Right renal cortex interstitium (tissue), 3 donors: ENCODE measurements at places on chromosomes 12 and 14.

- no peak for DNase-seq
These were observed 8.6 kb downstream of the TMEM179 start for GRCh38 chr14:104595911-104596450.

DNA sequence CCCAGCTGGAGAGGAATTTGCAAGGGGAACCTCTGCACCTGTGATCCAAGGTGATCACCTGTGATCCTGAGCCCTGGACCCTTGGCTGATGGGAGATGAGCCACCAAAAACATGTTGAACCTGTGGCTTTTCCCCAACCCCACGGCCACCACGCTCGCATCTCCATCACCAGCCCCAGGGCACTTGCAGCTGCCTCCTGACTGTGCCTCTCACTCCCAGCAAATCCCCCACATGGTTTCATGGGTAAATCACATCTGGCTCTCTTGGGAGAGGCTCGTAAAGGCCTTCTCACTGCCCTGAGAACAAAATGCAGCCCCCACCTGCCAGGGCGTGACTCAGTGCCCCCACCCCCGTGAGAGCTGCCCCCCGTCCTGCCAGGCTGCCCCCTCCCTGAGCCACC lies 76.0 kb downstream of the RFLNA start:
- no peak for DNase-seq

DNA sequence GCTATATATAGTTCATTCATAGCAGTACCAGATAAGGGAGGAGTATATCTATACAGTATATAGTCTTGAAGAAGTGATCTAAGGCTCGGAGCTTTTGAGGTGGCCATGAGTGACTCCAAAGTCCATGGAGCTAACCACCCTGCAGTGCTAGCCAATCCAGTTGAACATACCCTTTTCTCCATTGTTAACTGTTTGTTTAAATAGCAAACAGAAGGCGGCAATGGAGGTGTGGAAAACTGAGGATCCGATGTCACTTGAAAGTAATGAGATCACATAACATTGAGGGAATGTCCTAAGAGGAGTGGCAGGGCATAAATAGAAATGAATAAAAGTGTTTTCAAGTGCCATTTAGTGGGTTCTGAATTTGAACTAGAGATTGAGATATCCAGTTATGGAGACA lies 12.4 kb upstream of the SNAPC1 start:
- DNase-seq, result no peak

DNA sequence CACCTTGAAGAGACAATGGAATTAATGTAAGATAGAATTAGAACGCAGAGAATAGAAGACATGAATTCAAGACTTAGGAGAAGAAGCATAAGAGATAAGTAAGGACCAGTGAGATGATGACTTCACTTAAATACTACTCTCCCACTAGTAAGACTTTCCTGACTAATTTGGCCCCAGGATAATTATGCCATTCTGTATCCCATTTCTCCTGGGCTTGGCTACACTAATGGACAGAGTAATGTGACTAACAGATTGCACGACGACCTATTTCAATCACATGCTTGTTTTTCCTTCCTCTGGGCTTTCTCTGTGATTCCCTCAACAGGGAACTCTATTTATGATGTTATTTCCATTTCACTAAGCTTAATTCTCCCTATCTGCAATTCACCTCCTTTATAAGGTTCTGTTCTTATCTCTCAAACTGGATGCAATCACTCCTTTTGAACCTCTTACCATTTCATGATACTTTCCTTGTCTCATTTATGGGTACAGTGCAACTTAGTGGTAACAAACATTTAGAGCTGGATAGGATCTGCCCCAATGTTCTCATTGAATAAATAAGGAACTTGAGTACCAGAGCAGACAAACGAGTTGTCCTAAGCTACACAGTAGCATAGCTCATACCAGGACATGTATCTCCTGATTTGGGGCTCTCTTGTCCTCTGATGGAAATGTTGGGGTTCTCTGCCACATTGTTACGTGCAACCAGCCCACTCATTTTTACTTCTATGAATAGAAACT lies 102.7 kb downstream of the BTG1 start:
- DNase-seq, result no peak

DNA sequence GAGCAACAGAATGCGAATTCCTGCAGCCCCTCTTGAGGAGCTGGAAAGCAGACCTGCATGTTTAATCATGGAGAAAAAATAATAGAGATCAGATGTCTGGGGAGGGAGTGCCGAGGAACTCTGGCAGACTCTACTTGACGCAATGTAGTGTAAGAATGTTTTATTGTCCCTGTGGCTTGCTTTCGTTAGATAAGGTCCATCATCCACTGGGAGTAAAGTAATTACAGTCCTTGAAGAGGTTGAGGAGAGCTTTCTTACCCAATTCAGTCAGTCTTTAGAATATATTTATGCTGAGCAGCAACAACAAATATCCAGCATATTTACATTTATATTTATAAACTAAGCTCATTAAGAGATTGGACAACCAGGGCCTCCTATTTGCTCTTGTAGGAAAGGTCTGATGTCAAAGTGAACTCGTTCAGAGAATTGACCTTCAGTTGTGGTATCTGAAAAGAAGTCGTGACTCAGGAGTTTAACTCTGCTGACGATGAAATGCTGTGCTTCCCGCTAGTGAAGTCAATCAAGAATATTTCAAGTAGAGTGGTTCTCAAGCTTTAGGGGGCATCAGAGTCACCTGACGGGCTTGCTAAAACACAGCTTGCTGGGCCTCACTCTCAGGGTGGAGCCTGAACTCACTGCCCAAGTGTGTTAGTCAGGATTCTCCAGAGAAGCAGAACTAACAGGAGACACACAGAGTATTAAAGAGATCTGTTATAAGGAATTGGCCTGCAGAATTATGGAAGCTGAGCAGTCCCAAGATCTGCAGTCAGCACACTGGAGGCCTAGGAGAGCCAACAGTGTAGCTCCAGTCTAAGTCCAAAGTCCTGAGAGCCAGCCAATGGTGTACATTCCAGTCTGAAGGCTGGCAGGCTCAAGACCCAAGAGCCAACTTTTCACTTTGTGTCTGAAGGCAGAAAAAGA lies 139.3 kb upstream of the LMNTD1 start:
- peak; percentile 44 for DNase-seq

DNA sequence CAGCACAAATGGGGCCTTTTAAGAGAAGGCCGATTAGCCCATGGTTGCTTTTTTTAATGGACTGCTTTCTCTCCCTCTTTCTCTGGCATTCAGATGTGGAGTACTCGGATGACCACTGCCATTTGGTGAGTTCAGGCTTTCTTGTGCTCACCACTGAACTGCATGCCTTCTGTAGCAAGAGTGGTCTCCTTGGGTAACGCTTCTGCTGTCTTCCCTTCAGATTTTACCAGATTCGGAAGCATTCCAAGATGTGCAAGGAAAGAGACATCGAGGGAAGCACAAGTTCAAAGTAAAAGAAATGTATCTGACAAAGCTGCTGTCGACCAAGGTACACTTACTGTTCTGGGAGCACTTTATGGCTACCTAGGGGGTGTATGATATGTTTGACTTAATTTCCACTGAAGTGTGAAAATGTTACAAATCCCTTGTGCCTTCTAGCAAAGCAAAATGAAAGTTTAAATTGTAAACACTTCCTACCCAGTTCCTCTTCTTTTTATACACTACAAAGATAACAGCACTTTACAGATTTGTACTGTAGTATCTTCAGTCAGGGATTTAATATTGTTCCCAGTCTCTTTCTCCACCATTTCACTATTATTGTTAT lies 148.8 kb downstream of the PLXNC1 start:
- DNase-seq, result no peak

DNA sequence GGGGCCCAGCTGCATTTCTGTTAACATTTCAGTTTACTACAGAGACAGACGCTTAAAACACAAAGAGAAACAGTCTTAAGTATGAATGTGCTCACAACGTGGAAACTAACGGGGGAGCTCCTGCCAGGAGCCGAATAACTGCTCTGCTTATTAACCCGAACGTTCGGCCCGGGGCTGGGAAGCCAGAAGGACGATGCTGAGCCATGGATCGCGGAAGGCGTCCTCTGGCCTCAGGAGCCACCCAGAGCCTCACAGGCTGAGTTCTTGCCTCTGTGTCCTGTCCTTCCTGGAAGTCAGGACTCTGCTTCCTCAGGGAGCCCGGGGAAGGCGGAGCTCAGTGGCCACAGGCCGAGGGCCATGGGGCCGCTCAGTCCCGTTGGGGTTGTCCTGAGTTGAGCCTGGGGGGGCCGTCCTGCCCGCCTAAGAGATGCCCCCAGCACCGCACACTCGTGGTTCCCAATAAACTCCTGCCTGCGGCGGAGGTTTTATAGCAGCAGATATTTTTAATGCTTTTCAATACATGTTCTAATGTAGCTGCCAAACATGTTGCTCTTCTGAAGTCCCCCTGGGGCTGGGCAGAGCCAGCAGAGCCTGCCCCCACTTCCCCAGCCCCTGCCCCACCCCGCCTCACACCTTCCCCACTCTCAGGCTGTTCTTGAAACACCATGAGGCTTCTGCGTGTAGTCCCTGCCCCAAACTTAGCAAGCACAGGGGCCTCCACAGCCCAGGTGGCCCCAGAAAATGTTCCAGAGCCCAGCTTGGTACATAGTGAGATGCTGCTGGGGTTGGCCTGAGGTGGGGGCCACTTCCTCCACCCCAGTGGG lies 3.4 kb upstream of the TEX22 start:
- DNase-seq, result no peak

GRCh38 chr12:16361142-16361783 lies 13.8 kb downstream of the MGST1 start:
- no peak for DNase-seq

GRCh38 chr12:95848575-95849388 lies 10.0 kb upstream of the SNRPF start:
- DNase-seq, result peak; percentile 7

DNA sequence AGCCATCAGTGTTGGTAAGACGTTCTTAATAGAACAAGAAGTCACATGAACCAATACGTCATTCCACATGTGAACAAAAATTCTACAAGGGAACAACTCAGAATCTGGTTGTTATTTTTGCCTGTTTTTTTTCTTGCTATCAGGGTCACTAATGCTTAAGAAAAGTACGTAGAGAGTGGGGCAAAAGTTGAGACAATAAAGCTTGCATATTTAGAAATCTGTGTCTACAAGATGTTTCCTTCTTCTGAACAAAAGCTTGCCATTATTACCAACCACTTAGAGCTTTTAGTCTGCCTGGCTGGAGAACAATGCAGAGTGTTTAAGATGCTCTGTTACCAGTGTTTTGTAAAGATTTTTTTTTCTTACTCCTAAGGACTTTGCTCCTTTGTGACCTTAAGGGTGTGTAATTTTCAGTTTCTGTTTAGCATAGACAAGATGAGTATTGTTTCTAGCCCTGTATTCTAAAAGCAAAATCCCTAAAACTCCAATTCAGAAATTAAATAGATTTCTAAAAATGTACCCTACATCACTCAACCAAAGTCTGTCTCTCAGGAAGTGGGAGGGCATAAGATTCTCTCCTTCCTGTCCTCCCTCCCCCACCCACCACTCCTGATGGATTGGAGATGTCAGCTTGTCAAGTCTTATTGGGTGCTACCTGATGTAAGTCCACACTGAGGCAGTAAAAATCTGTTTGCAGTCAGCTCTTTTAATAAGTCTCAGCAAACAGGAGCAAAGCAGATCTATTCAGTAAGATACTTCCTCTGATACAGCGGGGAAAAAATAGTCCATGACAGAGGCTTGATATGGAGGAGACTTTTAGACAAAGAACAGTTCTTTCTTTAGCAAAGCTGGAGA lies 267.6 kb downstream of the GRIN2B start:
- DNase-seq, result no peak

DNA sequence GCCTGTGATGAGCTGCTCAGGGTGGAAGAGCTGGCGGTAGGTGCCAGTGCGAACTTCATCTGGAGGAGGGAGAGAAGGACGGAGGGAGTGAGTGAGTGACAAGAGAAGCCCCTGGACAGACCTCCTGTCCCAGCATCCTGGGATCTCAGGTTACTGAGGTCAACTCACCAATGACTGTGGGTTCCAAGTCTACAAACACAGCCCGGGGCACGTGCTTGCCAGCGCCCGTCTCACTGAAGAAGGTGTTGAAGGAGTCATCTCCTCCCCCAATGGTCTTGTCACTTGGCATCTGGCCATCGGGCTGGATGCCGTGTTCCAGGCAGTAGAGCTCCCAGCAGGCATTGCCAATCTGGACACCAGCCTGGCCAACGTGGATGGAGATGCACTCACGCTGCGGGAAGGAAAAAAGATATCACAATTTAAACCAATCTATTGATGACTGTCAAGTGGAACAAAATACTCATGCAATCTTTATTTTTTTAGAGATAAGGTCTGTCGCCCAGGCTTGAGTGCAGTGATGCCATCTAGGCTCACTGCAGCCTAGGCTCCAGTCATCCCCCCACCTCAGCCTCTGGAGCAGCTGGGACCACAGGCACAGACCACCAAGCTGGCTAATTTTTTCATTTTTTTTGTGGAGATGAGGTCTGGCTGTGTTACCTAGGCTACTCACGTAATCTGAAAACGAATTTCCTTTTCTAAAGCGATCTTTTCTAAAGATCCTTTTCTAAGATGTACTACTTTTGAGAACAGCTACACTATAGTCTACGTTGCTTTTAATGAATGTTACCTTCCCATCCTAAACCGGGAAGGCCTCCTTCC lies 1.7 kb downstream of the TUBA1B start:
- DNase-seq, result no peak

DNA sequence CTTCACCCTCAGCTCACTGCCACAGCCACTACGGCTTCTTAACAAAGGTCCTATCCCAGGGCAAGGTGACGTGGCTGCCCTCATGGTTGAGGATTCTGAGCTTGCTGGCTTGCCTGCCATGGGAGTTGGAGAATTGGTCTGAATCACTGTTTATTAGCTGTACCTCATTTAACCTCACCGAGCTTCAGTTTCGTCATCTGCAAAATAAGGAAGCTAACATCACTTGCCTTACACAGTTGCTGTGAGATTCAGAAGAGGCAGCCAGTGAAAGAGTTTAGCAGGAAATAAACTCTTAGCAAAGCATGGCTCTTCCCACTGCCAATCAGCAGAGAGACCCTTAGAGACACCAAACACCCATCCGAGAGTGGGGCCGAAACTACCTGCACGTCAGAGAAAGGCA lies 90.1 kb upstream of the KCNA1 start:
- no peak for DNase-seq

DNA sequence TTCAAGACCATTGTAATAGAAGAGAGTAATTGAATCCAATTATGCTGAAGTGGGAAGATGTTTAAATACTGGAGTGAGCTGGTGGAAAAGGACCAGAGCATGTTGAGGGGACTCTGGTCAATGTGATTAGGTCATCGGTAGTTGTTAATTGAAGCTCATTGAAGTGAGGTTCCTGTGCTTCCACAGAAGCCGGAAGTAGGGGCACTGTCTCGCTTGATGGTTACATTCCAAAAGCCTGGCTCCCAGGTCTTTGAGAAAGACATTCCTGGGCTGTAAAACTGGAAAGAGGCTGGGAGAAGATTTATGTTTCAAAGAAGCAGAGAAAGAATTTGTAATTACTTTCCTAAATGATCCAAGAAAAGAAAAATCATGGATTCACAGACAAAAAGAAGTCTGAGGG lies 12.3 kb upstream of the CLECL1 start:
- no peak for DNase-seq
